ENCODE measurements at places on chromosomes 13 and 19.

GRCh38 chr19:34428549-34429285 lies 536 bp downstream of the UBA2 start:
- DNase-seq, result no peak

GRCh38 chr13:23673354-23673753 lies 103.1 kb downstream of the TNFRSF19 start:
- no peak for DNase-seq

DNA sequence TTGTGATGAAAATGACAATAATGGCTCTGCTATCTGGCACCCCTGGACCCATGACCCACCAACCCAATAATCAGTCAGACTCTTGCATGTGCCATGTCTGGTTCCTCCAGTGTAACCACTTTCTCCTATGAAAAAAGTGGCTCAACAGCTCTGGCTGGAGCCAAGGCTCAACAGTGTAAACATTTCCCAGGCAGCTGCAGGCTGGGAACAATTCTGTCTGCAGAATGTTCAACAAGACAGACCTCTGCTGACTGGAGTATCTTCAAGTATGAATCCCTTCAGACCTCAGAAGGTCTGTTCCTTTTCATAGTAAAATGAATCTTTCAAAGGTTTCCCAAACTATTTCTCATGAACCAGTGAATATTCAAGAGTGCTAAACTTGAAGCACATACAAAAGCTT lies 410.1 kb upstream of the HTR2A start:
- no peak for DNase-seq

- DNase-seq, result no peak
Observed at GRCh38 chr19:50458396-50459066, 17.8 kb upstream of the EMC10 start.

GRCh38 chr13:24083141-24083540 lies 77.4 kb upstream of the SPATA13 start:
- no peak for DNase-seq

DNA sequence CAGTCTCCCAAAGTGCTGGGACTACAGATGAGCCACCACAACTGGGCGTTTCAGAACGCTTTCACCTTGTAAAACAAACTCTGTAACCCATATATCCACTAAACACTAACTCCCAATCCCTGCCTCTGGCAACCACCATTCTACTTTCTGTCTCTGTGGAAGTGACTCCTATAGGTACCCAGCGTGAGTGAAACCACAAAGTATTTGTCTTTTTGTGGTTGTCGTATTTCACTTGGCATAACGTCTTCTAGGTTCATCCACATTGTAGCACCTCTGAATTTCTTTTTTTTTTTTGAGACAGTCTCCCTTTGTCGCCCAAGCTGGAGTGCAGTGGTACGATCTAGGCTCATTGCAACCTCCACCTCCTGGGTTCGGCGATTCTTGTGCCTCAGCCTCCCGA lies 44.8 kb downstream of the BRD4 start:
- DNase-seq, result no peak

DNA sequence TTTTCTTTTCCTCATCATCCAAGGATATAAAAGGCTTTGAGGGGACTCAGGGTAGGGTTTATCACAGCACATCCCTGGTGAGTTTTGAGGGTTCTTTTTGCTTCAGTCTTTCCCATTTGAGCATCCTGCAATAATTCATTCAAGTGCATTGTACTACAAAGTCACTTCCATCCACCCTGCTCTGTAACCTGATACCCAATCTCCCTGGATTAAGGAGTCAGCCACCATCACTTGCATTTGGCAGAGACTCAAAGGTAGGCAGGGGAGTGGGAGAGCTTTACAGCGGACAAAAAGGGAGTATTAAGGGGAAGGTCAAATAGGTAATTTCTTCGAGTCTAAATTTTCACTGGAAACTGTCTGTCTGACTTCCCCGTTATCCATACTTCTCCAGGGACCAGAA lies 216.1 kb upstream of the TMTC4 start:
- DNase-seq, result no peak

GRCh38 chr13:105231579-105231978 lies 1303.9 kb downstream of the EFNB2 start:
- DNase-seq, result no peak

DNA sequence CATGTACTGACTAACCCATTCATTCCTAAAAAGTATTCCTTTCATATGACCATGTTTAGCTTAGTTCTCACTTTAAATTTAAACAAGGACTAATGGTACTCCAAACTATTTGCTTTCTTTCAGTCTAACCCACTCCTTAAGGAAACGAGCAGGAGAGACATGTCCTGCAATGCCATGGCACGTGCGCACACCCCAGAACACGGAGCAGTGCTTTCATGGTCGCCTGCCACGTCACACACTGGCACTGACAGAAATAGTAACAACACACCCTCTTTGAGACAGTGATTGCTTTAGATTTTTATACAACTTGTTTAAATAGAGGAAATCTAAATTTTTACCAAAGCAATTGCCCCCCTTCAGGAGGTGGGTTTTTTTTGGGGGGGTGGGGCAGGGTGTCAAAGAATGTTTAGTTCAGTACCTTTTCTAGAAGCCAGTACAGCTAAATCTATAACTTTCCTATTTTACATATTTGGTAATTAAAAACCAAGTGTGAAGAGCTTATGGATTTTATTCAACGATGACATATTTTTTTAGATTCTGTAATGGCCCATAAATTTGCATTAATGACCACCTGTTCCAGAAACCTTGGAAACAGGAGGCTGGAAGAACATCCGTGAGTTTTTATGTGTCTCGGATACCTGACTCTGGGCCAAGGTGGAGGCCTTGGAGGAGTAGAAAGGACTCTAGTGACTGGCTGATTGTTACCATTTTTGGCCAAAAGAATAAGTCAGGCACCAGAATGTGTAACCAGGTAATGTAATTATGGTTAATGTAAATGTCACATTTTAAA lies 247.1 kb downstream of the DCT start:
- DNase-seq, result no peak

DNA sequence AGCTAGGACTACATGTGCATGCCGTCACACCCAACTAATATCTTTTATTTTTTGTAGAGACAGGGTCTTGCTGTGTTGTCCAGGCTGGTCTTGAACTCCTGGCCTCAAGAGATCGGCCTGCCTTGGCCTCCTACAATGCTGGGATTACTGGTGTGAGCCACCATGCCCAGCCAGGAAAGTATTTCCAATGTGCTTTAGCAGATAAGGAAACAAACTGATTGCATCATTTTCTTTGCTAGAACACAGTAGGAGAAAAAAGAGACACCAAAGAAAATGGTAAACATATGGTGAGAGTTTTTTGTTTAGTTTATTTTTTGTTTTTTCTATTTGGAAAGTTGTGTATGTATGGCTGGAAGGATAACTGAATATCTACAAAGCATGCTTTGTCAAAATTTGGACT lies 46.9 kb upstream of the AKAP11 start:
- no peak for DNase-seq

DNA sequence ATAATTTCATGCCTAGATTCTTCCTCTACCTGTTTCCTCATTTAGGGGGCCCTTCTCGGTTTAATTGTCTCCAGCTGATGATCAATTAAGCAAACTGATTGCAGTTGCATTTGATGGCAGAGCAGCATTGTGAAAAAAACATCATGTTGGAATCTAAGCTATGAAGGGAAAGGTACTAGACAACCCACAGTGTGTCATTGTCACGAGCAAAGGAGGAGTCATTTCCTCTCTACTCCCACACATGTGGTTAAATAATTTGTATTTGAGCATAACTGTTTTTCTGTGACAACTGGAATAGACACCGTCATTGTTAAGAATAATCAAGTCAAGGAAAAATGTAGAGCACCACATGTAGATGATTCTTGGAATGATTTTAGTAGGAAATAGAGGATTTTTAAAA lies 240.3 kb downstream of the DCT start:
- DNase-seq, result no peak

- no peak for DNase-seq
Observed at GRCh38 chr13:98966019-98966418, 11.8 kb downstream of the DOCK9 start.

GRCh38 chr13:113864273-113864890 lies 506 bp upstream of the GAS6 start:
- DNase-seq, result no peak

- no peak for DNase-seq
Observed at GRCh38 chr13:39185326-39185725, 147.1 kb downstream of the NHLRC3 start.

- no peak for DNase-seq
Observed at GRCh38 chr13:20394506-20394905, 131.2 kb downstream of the CRYL1 start.

DNA sequence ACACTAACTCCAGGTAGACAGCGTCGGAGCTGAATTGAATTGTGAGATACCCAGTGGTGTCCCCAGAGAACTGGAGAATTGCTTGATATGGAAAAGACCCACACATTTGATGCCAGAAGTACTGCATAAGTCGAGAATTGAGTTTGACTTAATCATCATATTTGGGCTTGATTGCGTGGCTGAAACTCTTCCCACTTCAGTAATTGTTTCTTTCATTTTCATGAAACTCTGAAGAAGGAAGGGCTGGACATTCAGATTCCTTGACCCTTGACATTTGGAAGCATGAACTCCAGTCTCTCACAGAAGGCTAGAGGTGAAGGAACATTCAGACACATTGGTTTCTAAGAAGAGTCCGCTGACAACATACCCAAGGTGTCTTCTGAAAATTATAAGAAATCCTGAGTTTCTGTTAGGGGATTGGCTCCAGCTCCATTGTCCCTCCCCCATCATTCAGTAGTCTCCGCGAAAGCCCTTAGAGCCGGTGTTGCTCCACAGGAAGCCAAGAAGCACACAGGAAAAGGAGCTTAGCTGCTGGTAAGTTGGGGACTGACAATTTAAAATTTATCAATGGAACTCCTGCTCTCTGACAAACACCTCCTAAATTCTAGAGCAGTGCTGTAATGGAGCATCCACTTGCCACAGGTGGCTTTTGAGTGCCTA lies at the start of gene FPR2:
TSS of gene FPR2 (plus strand) at position 484 of the 660 bp plus-strand sequence. CDS start 7,479 bp downstream, outside the sequence.
- no peak for DNase-seq

DNA sequence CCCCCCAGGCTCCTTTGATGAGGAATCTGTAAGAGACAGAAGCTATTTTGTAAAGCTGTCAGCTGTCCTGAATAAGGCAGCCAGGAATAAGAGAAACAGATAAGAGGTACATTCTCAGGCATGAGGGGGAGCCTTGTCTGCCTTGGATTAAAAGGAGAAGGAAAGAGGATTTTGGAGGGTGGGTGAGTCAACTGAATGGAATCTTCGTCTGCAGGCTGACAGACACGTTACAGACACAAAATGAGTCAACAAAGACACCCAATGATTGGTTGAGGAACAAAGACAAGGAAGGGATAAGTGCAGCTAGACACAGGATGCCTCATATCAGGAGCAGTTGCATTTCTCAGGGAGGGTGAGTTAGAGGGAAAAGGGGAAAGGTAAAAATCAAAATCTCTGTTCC lies 162.5 kb downstream of the OLFM4 start:
- DNase-seq, result no peak

GRCh38 chr13:112893570-112894422 lies 75.2 kb upstream of the MCF2L start:
- no peak for DNase-seq

DNA sequence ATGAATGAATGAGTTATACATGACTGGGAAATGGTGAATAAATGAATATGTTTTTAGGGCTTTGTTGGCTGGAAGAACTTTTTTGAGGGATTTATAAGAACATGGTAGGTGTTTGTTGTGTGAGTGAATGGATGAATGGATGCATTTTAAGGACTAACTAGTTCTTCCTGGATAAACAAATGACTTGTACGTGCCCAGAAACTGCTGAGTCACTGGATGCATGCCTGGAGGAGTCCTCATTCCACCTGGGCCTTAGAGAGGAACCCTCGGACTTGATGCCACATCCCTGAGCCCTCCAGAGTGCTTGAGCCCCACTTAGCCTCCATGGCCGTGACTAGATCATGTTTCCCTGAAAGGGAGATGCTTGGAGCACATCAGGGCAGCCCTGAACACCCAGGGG lies 153.4 kb downstream of the DPF1 start:
- DNase-seq, result peak; percentile 42

- no peak for DNase-seq
Observed at GRCh38 chr19:9786342-9786741, 17.8 kb upstream of the ZNF846 start.

DNA sequence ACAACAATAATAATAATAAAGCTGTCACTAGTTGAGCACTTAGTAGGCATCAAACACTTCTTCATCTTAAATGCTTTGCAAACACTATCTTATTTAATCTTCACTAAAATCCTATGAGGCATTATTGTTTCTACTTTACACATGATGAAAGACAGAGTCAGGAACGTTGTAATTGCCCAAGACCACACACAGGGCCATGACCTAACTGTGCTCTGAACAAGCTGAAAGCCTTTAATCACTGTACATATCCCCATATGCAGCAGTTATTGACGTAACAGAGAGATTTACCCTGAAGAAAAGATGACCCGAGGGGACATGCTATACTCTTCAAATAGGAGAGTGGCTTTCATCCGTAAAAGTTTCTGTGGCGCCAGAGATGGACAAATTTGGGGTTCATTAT lies 53.0 kb downstream of the SACS start:
- no peak for DNase-seq

DNA sequence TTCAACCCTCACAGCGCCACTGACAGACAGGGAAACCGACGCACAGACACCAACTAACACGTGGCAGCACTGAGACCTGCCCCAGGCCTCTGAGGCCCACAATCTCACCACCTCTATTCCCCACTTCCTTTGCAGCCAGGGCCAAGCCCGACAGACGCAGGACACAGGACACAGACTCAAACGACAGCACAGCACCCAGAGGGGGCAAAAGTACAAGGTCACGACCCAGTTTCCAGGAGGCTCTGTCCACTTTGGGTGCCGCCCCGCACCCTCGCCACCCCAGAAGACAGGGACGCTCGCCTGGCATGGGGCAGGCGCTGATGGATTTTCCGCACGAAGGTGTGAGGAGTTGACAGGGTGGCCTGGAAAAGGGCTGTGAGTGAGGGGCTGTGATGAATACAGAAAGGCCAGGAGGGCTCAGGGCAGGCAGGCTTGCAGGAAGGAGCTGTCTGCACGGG lies 48.8 kb downstream of the MLLT1 start:
- no peak for DNase-seq

DNA sequence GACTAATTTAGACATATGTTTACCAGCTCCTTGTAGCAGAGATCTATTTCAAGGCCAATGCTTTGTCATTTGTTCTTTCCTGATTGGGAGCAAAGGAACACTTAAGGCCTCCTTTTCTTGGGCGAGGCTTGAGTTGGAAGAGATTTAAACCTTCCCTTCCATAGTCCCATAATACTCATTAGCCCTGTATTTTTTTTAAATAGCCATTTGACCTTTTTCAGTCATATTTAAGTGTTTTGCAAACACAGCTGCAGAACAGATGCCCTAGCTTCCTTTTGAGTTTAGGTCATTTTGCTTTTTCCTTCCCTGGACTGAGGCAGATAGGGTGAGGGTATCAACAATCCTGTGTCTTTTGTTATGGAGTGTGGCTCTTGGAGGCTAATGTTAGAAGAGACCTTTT lies 198.3 kb downstream of the NBEA start:
- no peak for DNase-seq

Data from NCI-H187 treated with DMSO at 0.1 percent for 48 hours (cell line).